Right lobe of liver (tissue), 6 donors: ENCODE measurements at places on chromosomes 13 and 19. TPM values are rescaled to one million over a fixed set of nuclear protein-coding genes. Genes with fewer than 3 reads are reported as not detected.
A peak's percentile ranks its signal among the peaks of the same experiment; 100 is the strongest.

Gene NCAN
- total RNA-seq, result 0.04 TPM

Gene CYP2S1
- total RNA-seq, result 1.4 TPM

Gene CCL25
- total RNA-seq, result not detected

DNA sequence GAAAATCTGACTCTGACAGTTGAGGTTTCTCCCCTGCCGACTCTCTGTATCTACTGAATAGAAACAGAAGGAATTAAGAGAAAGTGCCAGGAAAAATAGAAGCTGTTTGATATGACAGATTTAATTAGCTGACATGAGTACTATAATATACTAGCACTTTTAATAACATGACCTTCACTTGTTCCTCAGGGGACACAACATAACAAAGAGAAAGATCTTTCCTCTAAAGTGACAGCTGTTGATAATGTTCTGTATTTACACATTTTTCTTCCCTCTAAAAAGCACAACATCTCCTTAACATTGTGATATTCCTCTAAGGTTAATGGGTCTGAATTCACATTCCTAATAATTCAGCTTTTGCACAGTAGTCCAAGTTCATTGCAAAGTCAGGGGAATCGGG lies 1136.0 kb downstream of the PCDH17 start:
- no peak for DNase-seq

DNA sequence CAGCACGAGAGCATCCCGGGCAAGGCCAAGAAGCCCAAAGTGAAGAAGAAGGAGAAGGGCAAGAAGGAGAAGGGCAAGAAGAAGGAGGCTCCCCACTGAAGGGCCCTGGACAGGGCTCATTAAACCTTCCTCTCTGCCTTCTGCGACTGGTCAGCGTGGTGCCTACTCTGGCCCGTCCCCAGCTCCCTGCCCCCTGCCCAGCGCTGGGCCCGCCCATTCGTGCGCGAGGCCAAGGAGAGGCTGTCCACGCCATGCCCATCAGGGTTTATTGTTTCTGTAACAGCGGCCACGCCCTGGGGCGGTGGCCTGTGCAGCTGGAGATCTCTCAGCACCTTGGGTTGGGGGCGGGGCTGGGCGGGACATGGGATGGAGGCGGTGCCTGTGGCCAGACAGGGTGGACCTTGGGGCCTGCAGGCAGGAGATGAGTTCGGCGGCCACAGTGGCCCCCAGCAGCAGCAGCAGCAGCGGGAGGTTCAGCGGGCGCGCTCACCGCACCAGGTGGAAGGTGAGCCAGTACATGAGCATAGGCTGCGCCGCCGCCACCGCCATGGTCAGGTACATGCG lies 897 bp downstream of the C19orf33 start:
- no peak for DNase-seq

DNA sequence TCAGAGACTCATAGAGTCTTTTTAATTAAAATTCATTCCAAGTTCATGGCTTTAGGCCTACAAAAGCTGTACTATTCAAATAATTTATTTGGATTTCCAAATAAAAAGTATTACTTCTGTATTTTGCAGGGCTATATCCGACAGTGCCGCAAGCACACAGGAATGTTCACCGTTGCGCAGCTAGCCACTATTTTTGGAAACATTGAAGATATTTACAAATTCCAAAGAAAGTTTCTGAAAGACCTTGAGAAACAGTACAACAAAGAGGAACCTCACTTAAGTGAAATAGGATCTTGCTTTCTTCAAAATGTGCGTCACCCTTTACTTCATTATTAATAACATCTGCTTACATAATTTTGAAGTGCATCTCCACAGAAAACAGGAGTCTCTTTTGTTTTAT lies 20.5 kb upstream of the C1QTNF9 start:
- DNase-seq, result no peak

- no peak for DNase-seq
Observed at GRCh38 chr19:50000841-50001557, 24.2 kb downstream of the VRK3 start.

DNA sequence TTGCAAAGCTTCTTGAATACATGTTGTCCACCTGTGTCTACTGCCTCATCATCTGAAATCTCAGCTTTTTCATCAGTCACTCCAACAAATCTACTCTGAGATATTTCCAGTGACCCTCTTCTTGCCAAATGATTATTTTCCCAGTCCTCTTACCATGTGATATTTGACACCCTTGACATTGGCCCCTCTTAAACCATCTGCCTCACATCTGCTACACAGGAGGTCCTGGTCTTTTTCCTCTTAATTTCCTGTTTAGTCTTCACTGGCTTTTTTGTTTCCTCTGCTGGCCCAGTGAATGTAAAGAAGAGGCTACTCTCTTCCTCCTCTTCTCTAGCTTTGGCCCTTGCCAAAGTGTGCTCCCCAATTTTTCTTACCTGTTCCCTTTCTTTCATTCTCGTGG lies 218.7 kb downstream of the DNAJC15 start:
- no peak for DNase-seq

DNA sequence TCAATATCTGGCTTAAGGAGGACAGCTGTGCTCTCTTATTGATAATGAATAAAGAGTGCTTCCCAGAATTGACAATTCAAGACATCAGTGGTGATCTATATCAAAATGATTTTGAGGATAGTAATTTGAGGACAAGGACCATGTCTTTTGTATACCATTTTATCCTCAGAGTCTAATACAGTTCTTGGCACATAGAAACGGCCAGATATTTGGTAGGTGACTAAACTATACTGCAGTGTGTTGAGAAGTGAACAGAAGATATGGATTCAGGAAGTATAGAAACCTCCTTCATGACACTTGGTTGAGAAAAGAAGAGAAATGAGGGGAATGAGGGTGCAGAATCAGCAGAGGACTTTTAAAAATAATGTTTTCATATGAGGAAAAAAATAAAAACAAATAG lies 16.1 kb upstream of the LMO7 start:
- no peak for DNase-seq

- DNase-seq, result no peak
Observed at GRCh38 chr19:10011974-10012373, 1.3 kb upstream of the RDH8 start.

DNA sequence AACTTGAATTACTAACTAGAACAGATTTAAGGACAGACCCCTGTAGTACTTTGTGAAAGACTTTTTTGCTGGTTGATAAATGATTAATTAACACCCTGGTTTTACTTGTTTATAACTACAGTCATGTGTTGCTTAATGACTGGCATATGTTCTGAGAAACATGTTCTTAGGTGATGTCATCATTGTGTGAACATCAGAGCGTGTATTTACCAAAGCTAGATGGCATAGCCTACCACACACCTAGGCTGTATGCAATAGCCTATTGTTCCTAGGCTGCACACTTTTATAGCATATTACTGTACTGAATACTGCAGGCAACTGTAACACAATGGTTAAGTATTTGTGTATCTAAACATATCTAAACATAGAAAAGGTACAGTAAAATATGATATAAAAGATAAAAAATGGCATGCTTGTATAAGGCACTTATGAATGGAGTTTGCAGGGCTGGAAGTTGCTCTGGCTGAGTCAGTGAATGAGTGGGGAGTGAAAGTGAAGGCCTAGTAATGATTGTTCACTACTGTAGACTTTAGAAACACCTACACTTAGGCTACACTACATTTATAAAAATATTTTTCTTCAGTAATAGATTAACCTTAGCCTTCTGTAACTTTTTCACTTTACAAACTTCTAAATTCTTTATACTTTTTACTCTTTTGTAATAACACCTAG lies 260.3 kb downstream of the KCNRG start:
- no peak for DNase-seq

DNA sequence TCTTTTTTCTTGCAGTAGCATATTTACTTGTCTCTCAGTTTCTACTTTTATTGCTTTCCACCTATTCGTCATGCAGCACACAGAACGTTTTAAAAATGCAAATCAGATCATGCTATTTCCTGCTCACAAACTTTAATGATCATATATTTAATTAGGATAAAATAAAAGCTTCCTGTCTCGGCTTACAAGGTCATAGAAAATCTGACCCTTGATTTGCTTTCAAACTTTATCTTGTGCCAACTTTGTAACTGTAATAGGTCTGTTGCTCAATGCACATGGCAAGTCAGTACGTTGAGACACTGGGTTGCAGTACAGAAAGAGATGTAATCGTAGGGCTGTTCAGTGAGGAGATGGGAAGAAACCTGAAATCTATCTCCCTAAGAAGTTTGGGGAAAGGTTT lies 95.6 kb upstream of the CSNK1A1L start:
- no peak for DNase-seq

DNA sequence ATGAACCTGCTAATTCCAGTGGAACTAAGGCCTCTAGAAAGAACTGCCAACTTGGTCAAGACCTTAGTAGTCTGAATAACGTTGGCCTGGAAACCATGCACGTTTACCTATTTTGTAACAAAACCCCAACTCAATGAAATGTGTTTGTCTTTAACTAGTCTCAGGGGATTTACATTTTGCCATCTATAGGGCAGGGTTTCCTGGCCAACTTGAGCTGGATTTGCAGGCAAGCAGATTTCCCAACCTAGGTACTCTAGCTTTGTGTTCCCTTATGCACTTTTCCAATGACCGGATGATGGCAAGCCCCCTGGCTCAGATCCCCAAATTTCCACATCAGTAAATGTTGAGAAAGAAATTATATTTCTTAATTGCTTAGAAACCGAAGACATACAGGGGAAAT lies 114.5 kb downstream of the IRS2 start:
- DNase-seq, result no peak

DNA sequence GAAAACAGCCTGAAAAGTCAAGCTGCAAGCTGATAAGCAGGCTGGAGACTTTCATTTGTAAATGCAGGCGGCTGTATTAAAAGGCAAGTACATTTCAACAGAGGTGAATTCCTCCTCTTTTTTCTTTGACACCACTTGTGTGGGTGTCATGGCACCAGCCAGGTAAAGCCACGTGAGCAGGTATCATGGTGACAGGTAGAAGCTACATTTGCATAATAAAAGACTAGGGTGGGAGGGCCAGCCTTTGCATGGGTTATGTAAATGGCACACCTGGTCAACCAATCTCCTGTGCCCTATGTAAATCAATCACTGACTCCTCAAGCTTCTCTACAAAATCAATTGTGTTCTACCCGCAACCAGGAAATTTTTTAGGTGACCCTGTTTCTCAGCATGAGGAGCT lies 68.2 kb downstream of the ZNF100 start:
- no peak for DNase-seq

DNA sequence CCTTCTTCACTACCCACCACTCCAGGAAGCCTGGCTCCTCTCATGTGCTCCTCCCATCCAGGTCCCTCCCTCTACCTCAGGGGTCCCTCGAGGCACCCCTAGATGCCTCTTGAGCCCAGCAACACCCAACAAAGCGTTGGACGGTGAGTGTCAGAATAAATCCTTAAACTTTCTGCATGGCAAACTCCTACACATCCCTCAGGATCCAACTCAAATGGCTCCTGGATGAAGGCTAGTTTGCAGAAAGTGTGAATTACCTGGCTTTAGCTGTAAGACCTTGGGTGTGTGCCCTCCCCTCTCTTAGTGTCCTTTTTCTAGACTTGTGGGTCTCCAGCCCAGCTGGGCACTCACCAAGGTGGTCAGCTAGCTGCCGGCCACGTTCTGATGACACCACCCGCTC lies 5.4 kb downstream of the MPV17L2 start:
- DNase-seq, result no peak

DNA sequence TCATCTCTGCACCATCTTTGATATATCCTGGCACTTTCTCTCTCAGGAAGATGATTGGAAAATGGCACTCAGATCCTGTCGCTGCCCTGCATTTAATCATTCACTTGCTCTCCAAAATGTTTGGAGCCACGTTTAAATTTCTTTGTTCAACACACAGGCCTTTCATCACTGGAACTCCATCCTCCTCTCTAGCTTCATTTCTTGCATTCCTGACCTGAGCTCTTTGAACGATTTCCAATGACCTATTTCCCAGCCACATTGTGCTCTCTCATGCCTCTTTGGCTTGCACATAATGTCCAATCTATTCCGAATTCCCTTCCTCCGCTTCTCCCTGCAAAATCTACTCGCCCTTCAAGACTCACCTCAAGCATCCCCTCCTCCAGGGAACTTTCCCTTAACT lies 287.4 kb upstream of the NBEA start:
- DNase-seq, result no peak

- DNase-seq, result no peak
Observed at GRCh38 chr13:37682496-37682895, 83.9 kb upstream of the POSTN start.

GRCh38 chr13:32851083-32852069 lies 164.8 kb upstream of the KL start:
- no peak for DNase-seq

GRCh38 chr13:99281811-99282263 lies 23.7 kb upstream of the GPR18 start:
- DNase-seq, result peak; percentile 92

DNA sequence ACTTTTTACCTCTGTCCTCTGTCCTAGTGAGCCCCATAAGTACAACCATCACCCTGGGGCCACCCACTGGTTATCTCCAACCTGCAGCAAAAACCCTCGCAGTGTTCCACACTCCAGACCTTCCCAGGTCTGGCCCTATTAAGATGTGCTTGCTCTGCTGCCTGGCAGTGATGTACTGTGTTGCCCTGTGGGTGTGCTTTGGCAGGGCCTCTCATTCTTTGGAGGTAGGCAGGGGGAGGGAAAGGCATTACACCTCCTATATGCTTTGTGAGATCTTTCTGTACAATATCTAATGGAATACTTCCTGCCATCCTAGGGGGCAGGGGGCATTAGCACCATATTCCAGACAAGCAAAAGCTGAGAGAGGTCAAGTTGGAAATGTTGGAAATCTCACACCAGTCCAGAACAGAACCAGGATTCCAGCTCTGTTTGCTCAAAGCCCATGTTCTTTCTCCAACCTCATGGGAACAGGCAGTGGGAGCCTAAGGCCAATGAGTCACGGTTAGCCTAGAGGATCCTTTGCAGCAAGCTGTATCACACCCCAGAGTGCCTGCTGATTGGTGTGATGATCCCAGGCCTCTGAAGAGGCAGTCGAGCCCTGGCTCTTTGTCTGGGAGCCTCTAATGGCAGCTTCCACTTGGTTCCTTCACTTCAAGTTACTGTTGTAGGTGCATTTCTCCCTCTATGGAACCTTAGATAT lies 59.7 kb upstream of the UBL3 start:
- DNase-seq, result no peak

DNA sequence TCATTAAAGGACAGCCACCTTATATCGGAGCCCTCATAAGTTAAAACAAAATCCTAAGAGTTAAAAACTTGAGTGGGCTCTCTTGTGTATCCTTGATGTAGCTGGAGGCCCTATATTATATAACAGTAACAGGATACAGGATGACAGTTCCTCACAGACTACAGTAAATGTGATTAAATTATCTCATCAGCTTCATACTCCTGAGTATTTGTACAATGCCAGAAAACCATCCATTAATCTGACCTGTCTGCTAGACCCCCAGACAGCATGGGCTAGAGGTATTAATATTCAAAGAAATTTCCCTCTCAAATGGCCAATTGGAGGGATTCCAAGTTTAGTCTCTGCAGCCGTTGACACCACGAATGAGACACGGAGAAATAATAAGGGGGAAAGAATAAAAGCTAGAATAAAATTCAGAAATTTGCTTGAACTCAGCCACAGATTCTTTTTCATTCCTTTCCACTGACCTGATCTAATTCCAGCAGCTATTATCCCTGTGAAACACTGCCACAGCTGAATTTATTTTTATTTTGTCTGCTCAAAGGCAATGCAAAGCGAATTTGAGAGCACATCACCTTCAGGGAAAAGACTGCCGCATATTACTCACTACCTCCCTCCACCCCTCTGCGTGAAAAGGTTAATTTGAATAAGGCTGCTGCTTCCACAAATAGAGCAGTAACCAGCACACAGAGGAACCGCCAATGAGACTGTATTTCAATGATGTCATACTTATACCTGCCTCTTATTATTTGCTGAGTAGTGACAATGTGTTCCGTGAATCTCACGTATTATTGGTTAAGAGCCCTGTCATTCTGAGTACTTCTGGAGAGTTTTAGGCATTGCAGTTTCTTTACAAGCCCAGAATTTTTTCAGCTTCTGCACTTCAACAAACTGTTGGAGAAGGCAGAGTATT lies 155.9 kb upstream of the KLF12 start:
- no peak for DNase-seq
